Kasumi-1 (cell line): ENCODE measurements at places on chromosomes 1 and 21.

GRCh38 chr1:100443811-100444571, 91.7 kb downstream of the CDC14A start:
- DNase-seq: peak; percentile 45

DNA sequence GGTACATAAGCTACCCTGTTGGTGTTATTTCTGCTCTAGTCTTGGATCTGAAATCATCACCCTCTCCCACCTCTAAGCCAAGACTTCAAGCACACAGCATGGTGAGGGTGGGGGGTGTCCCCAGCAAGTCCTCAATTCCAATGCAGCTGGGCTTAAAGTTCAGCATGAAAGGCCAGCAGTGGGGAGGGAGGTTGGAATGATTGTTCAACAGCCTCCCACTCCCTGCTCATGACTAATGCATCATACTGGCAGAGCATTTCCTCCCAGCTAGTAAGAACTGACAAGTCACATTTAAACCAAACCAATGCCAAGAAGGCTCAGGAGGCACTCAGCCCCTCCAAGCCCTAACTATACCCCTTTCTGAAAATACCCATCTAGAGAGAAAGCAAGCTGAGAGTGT, 50.1 kb downstream of the TIAM1 start:
- no peak for DNase-seq

- no peak for DNase-seq
These were observed 117.0 kb upstream of the VAV3 start for GRCh38 chr1:108082001-108082400.

GRCh38 chr1:117821774-117822482, 107.5 kb downstream of the GDAP2 start:
- no peak for DNase-seq

GRCh38 chr1:59779949-59780348, 34.8 kb upstream of the HOOK1 start:
- no peak for DNase-seq
